WTC11 (cell line): ENCODE measurements at places on chromosomes 7 and 10. TPM values are rescaled to one million over a fixed set of nuclear protein-coding genes. Genes with fewer than 3 reads are reported as not detected.

Gene NFKB2
- total RNA-seq: 24.6 to 28.0 TPM (median 27.6 TPM) in 3 replicates

Gene NUTM2A
- 0.32 to 0.68 TPM (median 0.48 TPM) in 3 replicates for total RNA-seq

Gene RGS10
- total RNA-seq: 21.6 to 23.1 TPM (median 22.6 TPM) in 3 replicates

Gene NEBL
- total RNA-seq: 8.9 to 10.5 TPM (median 9.7 TPM) in 3 replicates

Gene RARRES2
- 193 to 230 TPM (median 197 TPM) in 3 replicates for total RNA-seq

Gene ANKRD2
- not detected in 3 replicates for total RNA-seq

Gene FAM180A
- total RNA-seq: not detected in 3 replicates

Gene ZNF727
- not detected in 3 replicates for total RNA-seq

GRCh38 chr10:25895856-25896255 is 38.2 kb upstream of the MYO3A start:
- no peak for DNase-seq

DNA sequence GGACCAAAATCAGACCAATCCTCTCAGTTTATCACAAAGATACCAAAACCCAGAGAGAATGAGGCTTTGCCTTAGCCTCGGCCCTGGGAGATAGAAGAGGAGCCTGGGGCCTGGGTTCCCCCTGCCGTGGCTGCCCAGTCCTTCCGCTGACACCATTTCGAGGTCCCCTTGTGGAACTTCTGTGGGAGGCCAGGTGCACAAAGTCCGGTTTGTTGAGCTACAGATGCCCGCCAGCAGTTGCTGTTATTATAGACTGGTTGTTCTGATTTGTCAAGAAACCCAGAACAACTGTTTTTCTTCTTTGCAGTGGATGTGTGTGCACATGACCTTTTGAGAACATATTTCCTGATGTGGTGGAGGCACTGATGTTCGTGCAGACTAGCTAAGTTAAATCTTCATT is 47.6 kb downstream of the CUX1 start:
- no peak for DNase-seq

GRCh38 chr10:18364987-18365775 is 225.0 kb downstream of the CACNB2 start:
- DNase-seq: no peak

DNA sequence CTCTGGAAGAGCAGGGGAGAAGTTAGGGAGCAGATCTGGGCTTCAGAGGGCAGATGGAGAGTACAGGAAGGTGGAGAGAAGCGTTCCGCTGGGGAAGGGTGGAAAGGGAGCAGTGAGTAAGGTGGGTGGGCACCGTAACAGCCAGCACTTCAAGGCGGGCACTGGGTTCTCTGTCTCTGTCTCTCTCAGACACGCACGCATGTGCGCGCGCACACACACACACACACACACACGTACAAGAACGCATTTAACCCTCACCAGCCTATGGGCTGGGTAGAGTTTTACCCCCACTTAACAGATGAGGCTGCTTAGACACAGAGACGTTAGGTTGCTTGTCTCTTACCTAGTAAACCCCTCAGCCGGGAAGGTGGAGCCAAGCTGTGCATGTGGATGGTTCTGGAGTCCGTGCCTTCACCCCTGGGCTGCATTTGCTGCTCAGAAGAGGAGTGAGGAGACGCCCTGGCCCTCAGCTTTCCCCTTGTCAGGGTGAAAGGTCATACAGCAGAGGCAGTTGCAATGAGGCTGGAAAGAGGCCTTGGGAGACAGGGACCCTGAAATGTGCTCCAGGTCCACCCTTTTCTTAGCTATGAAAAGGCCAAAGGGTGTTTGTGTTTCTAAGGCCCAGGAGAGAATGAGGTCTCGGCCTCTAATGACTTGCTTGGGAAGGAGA is 16.0 kb downstream of the ADCYAP1R1 start:
- DNase-seq: no peak

- no peak for DNase-seq
Measured at GRCh38 chr7:102927312-102927933, 14.6 kb downstream of the LRRC17 start.

- DNase-seq: no peak
Measured at GRCh38 chr7:80135309-80136104, 876 bp downstream of the GNAI1 start.

GRCh38 chr7:132906193-132906835 is 175.6 kb downstream of the CHCHD3 start:
- no peak for DNase-seq

- DNase-seq: no peak
Measured at GRCh38 chr7:146290746-146291145, 174.1 kb downstream of the CNTNAP2 start.

GRCh38 chr10:131844529-131845084 is 56.2 kb upstream of the PPP2R2D start:
- no peak for DNase-seq

DNA sequence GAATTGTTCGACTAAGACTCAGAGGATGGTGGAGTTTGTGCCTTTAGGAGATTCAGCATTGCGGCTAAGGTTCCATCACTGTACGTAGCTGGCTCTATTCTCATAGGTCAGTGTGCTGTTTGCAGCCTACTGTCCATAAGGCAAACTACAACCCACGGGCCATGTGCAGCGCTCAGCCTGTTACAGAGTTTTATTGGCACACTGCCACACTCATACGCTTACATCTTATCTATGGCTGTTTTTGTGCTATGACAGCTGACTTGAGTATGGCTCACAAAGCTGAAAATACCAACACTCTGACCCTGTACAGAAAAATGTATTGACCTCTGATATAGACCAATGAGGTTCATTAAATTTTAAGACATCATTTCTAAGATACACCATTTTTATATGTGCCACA is 114.5 kb downstream of the ARID5B start:
- DNase-seq: no peak

DNA sequence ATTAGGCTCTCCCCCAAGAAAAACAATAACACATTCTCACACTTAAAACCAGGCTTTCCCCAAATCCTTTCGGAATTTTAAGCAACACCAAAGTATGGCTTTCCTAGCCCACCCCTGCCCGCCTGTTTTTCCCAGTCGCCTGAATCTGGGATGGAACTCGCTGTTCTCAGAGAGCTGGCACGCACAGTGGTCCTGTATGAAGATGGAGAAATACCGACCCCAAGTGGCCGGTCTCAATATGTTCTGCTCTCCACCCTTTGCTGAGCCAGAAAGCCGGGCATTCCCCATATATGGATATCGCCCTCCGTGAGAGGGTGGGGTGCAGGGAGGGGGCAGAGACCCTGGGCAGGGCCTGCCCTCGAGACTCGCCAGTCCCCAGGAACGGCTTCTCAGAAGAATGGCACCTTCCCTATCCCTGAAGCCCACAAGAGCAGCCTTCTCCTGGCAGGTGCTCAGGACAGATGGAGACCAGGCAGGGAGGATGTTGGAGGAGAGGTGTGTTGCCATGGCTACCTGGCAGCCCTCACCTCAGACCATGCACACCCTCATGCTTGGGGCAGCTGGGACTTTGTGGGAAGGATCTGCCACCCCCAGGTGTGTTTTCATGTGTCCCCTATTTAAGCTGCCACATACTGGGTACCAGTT is 3.4 kb downstream of the TACR2 start:
- DNase-seq: peak; percentile 80

DNA sequence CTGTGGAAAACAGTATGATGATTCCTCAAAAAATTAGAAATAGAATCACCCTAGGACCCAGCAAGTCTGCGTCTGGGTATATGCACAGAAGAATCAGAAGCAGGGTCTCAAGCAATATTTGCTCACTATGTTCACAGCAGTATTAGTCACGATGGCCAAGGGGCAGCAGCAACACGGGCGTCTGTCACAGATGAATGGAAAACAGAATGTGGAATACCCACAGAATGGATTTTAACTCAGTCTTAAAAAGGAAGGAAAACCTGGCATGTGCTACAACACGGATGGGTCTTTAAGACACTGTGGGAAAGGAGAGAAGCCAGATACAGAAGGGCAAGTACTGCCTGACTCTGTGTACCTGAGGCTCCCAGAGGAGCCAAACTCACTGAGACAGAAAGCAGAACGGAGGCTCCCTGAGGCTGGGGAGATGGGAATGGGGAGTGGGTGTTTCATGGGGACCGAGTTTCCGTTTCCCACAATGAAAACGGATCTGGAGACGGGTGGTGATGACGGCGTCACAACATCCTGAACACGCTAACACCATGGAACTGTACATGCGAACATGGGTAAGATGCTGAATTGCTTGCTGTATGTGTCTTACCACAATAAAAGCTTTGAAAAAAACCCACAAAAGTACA is 36.7 kb upstream of the INPP5A start:
- no peak for DNase-seq

- DNase-seq: peak; percentile 20
Measured at GRCh38 chr7:132347123-132347522, 229.1 kb downstream of the PLXNA4 start.

DNA sequence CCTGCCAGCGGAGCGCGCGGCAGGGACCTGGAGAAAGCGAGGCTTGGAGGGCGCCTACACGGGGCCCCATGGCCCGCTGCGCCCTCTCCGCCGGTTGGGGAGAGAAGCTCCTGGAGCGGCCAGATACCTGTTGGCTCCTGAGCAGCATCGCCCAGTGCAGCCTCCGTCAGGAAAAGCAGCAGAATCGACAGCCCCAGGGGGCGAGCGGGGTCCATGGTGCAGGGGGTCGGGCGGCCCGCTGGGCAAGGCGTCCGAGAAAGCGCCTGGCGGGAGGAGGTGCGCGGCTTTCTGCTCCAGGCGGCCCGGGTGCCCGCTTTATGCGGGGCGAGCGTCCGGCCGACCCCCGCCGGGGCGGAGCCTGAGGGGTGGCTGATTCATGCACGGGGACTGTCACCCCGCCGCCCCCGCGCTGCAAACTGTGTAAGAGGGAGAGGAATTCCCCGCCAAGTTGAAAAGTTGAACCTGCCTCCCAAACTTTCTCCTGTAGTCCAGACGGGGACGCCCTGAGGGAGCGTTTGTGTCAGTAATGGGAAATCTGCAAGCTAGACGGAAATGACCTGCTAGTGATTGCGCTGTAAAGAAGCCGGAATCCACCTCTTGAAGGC is at the start of gene TFPI2:
Gene TFPI2 (minus strand): TSS at position 290 of the 605 bp plus-strand sequence. CDS start 75 bp downstream, at position 215.
- DNase-seq: peak; percentile 58

DNA sequence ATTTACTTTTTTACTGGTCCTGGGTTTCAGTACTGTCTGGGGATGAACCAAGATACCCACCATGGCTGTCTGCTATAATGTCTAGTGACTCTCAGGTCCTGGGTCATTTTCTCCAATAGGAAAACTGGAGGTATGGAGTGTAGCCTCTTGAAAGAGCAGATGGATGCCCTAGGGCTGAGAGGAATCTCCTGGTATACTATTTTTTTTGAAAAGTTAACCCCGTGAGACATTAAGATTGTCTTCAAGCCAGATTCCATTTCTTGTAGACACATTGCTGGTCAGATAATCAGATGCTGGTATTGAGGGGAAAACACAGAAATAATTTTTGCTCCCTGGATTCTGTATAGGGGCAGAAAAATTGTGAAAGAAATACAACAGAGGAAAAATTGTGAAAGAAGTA is 97.3 kb downstream of the ZNF680 start:
- no peak for DNase-seq

DNA sequence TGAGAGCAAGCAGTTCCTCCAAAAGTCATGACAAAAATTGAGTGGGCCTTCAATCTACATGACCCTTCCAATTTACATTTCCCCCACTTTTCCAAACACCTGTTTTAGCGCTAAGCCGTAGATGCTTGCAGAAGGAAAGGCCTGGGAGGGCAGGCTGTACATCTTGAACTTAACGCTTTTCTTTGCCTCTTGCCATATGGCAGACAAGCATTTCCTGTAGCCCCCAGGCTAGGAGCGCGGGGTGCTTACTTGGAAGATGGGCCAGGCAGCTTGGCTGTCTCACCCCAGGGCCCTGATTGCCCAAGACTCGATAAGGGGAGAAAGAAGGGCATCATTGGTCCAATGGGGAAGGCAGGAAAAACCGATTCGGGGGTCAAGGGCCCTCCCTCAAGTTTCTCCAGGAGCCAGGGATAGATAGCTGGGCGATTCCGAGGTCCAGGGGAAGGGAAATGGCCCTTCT is 1.8 kb downstream of the HOXA10 start:
- DNase-seq: no peak

DNA sequence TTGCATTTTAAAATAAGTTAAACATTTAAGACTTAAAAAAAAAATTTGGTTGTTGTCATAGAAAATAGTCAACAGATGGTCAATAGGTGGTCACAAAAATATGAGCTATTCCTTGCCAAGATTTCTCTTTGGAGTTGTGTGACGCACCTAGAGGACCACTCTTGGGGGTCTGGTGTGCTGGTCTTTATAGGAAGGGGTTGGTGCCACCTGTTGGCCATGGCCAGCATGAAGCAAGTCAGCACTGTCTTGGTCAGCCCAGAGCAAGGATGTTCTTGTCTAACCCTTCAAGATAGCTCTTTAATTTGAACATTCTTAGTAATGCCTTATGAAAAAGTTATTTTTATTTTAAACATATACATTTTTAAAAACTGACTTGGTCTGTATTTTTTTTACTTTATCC is 267.9 kb upstream of the CNTNAP2 start:
- peak; percentile 63 for DNase-seq

DNA sequence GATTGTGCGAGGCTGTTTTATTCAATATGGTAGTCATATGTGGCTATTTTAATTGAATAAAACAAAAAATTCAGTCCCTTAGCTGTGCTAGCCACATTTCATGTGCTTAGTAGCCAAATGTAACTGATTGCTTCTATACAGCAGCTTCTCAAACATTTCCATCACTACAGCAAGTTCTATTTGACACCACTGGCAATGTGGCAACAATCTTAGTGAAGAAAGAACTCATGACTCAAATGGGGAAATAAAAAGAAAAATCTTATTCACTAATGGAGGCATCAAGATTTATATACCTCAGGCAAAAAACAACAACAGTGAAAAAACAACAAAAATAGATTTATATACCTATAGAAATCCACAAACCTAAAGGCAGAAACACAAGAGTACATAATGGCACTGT is 17.9 kb downstream of the SEM1 start:
- DNase-seq: no peak

GRCh38 chr7:139626817-139627216 is 103.3 kb downstream of the CLEC2L start:
- DNase-seq: no peak

DNA sequence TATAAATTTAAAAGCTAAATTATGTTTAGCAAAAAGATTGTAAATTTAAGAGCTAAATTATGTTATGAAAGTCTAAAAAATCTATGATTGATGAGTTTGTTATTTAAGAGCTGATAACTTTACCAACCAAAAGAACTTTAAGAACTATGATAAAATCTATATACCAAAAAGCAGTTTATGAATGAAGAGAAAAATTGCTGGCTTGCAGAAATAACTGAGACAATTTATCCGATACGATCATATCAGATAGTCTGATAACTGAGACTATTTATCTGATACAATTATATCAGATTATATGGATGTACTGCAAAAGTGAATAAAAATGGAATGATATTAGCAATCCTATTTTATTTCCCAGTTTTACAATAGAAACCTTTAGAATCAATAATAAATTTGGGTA is 50.2 kb downstream of the IQUB start:
- DNase-seq: no peak

- DNase-seq: no peak
Measured at GRCh38 chr7:13476881-13477444, 512.5 kb downstream of the ETV1 start.

- no peak for DNase-seq
Measured at GRCh38 chr7:129530795-129531391, 28.6 kb downstream of the SMKR1 start.

GRCh38 chr10:4721999-4722753 is 103.8 kb upstream of the AKR1E2 start:
- no peak for DNase-seq
